Activated naive CD8-positive, alpha-beta T cell treated with anti-CD3 and anti-CD28 coated beads, Interleukin-2, amount 50 U/mL, for 16 hours (primary cell): ENCODE measurements at places on chromosomes 11 and 22.

GRCh38 chr11:14262271-14262846 lies 96.6 kb downstream of the RRAS2 start:
- DNase-seq, result no peak

DNA sequence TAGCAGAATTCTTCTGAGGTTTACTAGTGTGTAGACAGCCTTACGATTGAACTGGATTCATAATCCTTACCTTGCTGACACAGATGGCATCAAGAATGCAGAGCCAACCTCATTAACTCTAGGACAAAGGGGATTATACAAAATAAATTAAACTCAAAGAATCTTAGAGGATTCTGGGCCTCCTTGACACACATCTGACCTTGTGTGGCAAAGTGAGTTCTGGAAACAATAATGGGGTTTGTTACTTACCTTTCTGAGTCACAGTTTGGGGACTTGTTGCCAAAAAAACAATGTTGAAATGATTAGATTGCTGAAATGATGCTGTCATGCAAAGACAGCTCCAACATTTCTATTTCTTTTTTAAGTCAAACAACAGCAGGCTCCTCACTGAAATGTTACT lies 179.1 kb upstream of the ISX start:
- no peak for DNase-seq

GRCh38 chr11:43694477-43694876 lies 13.9 kb downstream of the HSD17B12 start:
- DNase-seq, result no peak

DNA sequence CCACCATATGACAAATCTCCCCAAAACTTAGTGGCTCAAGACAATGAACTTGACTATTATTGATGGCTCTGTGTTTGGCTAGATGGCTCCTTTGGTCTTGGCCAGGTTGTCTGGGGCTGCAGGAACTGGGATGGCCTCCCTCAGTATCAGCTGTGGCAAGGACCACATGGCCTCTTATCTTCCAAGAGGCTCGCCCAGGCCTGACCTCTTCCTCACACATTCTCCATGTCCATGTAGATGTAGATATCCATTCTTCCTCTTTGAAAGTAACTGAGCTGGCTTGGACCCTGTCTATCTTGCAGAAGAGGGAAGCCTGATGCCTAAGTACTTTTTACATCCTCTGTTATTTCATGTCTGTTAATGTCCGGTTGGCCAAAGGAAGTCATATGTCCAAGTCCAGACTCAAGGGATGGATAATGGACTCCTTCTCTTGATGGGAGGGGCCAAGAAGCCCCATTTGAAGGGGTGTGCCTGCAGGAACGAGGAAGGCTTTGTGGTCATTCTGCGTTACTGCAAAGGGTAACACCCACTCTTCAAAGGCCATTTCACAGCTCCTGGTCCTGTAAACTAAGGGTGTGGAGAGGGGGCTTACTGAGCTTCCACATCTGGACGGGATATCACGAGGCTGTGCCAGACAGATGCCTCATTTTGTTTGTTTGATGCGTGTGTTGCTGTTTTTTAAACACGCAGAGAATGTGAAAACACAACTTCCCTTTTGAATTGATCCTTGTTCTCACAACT lies 87.1 kb downstream of the GRIK4 start:
- DNase-seq, result no peak

GRCh38 chr22:40727964-40728615 lies 48.8 kb downstream of the MCHR1 start:
- no peak for DNase-seq

DNA sequence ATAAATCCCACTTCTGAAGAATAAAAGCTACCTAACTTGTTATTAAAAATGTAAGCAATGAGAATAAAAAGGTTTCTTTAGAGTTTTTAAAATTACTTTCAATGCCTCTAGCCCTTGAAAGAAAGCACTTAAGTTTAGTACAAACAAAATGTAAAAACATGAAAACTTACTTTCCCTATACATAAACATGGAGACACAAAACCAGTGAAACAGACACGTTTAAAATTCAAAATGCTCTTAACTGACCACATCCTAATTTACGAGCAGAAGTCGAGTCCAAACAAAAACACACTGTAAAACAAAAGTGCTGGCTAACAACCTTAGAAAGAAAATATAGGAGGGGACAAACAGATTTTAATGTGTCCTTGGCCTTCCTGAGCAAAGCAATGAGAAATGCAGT lies 36.6 kb downstream of the TCF20 start:
- DNase-seq, result no peak

- DNase-seq, result no peak
Observed at GRCh38 chr11:30811226-30811755, 225.1 kb upstream of the MPPED2 start.

GRCh38 chr11:96156379-96156722 lies 186.6 kb downstream of the MAML2 start:
- no peak for DNase-seq

GRCh38 chr11:109696191-109696897 lies 274.4 kb downstream of the C11orf87 start:
- no peak for DNase-seq

GRCh38 chr11:45143494-45143893 lies 2.9 kb upstream of the PRDM11 start:
- no peak for DNase-seq

DNA sequence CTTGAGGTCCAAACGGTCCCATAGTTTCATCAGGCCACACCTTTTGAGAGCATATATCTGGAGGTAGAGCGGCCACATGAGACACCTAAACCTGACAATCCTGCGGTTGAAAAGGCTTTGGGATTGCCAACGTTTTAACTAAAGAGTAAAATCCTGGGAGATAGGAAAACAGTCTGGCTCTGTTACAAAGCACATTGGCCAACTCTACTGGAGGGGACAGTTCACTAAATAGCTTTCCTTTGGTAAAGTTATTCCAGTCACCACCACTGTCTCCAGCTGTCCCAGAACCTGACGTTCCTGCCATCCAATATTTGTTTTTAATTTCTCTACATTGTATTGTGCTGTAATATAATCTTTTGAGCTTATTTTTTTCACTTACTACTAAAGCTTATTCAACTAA lies 22.0 kb downstream of the ABTB2 start:
- DNase-seq, result no peak

DNA sequence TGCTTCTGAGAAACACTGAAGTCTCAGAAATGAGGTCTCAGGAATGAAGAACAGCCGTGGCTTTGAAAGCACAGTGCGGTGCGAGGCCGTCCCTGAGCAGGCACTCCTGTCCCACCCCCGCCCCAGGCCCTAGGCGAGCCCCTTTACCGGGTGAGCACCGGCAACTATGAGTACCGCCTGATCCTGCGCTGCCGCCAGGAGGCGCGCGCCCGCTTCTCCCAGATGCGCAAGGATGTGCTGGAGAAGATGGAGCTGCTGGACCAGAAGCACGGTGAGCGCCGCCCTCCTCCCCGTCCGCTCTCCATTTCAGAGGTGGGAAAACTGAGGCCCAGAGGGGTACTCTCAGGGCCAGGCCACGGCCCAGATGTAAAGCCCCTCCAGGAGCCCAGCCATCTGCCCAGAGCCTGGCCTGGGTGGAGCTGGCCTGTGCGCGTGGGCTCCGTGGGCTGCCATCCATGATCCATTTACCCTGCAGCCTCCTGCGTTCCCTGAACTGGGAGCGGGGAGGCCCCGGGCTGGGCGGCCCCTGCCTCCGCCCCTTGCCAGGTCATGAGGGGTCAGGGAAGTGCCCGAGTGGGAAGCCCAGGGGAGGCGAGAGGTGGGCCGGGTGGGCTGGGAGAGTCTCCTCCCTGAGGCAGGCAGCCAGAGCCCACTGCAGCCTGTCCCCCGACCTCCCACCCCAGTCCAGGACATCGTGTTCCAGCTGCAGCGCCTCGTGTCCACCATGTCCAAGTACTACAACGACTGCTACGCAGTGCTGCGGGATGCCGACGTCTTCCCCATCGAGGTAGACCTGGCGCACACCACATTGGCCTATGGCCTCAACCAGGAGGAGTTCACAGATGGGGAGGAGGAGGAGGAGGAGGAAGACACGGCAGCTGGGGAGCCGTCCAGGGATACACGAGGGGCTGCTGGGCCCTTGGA lies 9.5 kb downstream of the SLC16A8 start:
- no peak for DNase-seq

- no peak for DNase-seq
Observed at GRCh38 chr11:67408437-67409200, 4.7 kb downstream of the TBC1D10C start.

- DNase-seq, result no peak
Observed at GRCh38 chr11:17867341-17867740, 132.8 kb downstream of the KCNC1 start.

- DNase-seq, result no peak
Observed at GRCh38 chr22:44623771-44624510, 78.1 kb upstream of the PRR5 start.

DNA sequence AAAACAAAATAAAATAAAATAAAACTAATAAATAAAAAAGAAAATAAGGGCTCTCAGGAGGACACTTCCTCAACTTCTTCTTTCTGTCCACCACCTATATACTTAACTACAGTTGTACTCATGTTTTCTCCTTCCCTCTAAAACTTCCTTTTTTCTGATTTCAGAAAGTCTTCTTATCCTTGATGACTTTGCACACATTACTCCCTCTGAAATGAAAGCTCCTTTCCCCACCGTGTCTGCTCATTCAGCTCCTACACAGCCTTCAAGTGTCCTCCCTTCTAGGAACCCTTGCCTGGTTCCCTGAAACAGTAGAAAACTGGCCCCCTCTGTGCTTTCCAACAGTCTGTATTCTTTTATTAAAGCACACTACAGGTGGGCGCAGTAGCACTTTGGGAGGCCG lies 18.3 kb upstream of the DDX17 start:
- DNase-seq, result no peak

DNA sequence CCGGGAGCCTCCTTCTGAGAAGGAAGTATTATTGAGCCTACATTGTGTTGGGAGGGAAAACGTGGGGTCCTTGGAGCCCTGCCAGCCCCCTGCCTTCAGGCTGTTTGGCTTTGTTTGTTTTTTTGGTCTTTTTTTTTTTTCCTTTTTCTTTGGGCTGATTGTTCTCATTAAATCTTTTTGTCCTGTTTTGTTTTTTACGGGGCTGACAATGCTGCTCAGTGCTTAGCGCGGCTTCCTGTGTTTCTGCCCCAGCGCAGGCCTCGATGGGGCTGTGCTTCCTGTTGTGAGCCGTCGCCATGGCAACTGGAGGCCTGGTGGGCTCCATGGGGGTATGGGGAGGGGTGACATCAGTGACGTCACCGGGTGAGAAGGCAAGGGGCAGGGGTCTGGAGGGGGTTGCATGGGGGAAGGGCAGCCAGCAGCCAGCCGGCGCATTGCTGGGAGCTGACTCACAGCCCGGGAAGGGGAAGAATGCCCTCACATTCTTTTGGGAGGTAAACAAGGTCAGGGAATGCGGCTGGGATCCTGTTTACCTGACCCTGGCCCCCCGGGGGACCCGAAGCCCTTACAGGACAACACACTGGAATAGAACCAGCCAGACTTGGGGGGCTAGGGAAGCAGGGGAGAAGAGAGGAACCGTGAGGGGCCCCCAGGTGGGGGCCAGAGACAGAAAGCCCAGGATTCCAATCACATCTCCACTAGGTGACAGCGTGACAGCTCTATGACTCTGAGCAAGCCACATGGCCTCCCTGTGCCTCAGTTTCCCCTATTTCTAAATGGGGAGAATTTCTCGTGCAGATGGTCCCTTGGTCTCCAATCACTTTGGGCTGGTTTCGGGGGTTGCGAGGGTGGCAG lies 22.2 kb upstream of the CBX7 start:
- DNase-seq, result peak; percentile 20

DNA sequence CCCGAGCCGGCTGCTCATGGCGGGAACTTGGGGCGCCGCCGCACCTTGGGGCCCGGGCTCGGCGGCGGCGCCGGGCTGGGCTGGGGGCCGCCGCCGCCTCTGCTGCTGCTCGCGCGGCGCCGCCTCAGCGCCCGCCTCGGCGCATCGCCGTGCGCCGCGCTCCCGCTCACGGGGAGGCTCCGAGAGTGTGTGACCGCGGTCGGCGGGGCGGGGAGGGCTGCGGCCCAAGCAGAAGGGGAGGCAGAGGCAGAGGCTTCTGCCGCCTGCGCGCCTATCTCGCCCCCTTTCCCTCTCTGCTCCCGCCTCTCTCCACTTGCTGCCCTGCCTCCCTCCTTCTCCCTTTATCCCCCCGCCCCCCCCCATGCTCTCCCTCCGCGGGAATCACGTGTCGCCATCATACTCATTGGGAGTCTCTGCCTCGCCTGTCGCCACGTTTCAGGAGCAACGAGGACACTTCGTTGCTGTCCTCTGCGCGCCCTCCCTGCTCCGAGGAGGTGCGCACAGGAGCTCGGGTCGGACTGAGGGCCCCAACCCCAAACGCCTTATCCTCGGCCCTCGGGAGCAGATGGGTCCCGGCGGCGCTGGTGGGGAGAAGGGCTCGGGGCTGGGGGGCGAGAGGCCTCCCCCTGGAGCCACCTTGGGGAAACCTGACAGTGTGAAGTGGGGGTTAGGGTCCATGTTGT lies at the start of gene GUCY1A2:
Gene GUCY1A2, minus strand, starts transcription at position 258 of the 683 bp plus-strand sequence. CDS start 421 bp downstream, outside the sequence.
- no peak for DNase-seq

GRCh38 chr11:113162592-113162962 lies 151.8 kb upstream of the TTC12 start:
- DNase-seq, result no peak

GRCh38 chr22:27212102-27212501 lies 554.7 kb downstream of the MIAT start:
- DNase-seq, result no peak

- no peak for DNase-seq
Observed at GRCh38 chr22:40479126-40479800, 108.9 kb downstream of the SGSM3 start.

DNA sequence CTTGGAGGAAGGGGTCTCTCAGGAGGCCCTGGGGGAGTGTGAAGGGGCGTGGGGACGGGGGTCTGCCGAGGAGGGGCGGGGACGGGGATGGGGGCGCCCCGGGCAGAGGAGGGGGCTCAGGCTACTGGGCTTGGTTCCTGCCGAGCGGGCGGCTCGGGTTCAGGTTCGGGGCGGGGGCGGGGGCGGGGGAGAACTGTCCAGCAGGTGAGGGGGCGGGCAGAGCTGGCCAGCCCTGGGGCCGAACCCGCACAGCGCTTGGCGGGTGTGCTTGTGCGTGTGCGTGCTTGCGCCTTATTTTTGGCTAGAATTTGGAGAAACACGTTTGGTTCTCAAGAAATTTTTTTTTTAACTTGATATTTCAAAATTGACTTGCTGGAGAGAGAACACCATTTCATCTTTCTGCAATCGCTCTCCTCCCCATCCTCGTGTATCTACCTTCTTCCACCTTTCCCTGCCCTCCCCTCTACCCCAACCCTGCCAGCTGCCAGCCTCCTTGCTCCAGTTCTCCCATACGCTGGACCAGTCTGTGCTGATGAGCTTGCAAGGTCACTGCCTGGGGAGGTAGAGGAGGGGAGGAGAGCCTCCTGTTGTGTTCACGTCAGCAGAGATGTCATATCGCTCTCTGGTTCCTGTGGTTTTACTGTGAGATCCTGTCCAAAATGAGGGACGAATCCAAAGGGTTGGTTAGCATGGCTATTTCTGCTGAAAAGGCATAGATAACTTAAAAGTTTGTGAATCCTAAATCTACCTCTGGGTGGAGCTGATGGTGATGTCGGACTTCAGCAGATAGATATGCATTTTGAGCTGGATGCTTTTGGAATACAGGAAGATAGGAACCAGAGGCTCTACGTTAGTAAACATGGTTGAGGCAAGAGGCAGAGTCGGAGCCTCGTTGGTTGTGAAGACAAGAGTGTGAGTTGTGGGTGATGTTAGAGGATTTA lies 668 bp downstream of the MADD start:
- DNase-seq, result no peak

GRCh38 chr11:112514011-112514740 lies 253.5 kb upstream of the PLET1 start:
- no peak for DNase-seq

- no peak for DNase-seq
Observed at GRCh38 chr11:85394283-85394682, 232.9 kb downstream of the DLG2 start.

GRCh38 chr11:45048313-45048841 lies 97.7 kb upstream of the TP53I11 start:
- DNase-seq, result no peak
